ENCODE measurements at places on chromosomes 7 and 10. TPM values are rescaled to one million over a fixed set of nuclear protein-coding genes. Genes with fewer than 3 reads are reported as not detected.

The SPDYE16 gene
- 0.20 TPM for total RNA-seq

The KLF14 gene
- total RNA-seq = not detected

The PRKCQ gene
- total RNA-seq = 1.3 TPM

The CLCN1 gene
- total RNA-seq = 0.56 TPM

The CAMK1D gene
- 29.8 TPM for total RNA-seq

The MAGI2 gene
- 64.2 TPM for total RNA-seq

- peaks cover 6% of the 10 kb centered on the region for H3K4me1 ChIP-seq
- DNase-seq = no peak
- no peak overlapping the region for H3K27ac ChIP-seq
- no peak overlapping the region for H3K4me3 ChIP-seq
Measured at GRCh38 chr7:70833726-70834125, 298.2 kb upstream of the GALNT17 start.

GRCh38 chr7:42231043-42231787 is 5.8 kb downstream of the GLI3 start:
- H3K27ac ChIP-seq = no peak overlapping the region
- H3K4me1 ChIP-seq = peaks cover 17% of the 10 kb centered on the region
- peaks cover 5% of the 10 kb centered on the region for H3K27me3 ChIP-seq
- H3K36me3 ChIP-seq = no peaks in the 10 kb centered on the region
- H3K4me3 ChIP-seq = no peak overlapping the region

DNA sequence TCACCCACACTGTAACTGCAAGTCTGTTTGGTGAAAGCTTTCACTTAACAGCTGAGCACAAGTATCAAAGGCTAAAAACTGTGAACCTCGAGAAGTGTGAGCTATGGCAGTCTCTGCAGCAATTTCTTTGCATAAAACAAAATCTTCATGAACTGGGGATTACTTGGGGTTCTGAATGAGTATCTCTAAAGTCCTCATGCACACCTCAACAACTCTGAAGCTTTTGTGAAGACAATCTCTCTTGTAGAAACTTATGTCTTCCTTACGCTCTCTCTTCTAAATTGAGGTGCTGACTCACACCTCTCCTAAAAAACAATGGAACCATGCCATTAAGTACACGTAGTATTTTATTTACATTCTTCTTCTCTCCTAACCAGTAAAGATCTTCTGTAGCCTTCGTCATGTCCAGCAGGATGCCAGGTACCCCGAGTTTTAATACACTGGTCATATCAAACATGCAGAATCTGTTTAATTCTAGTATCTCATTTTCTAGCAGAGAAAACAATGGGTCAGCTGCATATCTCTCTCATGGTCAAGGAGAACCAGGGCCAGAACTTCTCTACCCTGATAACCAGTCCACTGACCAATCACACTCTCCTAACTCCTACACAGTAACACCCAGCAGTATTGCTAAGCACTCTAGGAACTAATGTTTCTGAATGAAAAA is 76.9 kb downstream of the UBE2H start:
- H3K27ac ChIP-seq = no peak overlapping the region
- no peaks in the 10 kb centered on the region for H3K4me1 ChIP-seq
- no peaks in the 10 kb centered on the region for H3K36me3 ChIP-seq
- H3K4me3 ChIP-seq = no peak overlapping the region
- no peak for DNase-seq

DNA sequence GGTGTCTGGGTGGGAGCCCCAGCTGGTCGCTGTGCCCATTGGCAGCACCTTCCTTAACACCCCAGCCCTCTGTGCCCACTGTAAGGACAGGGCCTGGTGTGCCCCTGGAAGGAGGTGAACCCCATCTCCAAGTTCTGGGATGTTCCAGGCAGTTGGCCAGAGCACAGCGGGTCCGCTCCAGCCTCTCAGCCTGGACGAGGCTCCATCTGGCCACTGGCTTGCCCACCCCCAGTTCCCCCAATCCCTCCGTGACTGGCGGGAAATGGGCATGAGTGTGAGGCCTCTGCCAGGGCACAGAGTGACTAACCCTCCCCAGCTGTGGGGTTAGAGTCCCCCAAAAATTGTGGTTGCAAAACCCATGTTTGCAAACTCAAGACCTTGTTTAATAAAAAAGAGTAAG is 15.6 kb downstream of the GRIFIN start:
- H3K27me3 ChIP-seq = no peaks in the 10 kb centered on the region
- DNase-seq = no peak
- no peak overlapping the region for H3K27ac ChIP-seq
- no peaks in the 10 kb centered on the region for H3K36me3 ChIP-seq
- no peaks in the 10 kb centered on the region for H3K4me1 ChIP-seq
- no peak overlapping the region for H3K4me3 ChIP-seq

DNA sequence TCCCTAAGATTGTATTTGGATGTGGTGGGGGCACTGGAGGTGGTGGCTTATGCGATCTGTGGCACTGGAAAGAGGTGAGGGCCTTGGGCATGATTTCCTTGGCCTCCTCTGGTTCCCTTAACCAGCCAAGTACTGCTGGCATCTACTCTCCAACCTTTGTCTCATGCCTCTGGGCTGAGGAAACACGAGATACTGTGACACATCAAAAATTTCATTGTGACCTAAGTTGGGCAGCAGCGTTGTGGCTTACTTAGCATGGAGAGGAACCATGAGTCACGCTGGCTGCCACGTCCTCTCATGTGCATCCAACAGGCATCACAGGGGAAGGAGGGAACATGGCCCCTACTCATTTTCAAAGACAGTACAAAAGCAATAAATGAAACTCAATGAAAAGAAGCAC is 29.7 kb upstream of the GSDME start:
- DNase-seq = no peak
- no peaks in the 10 kb centered on the region for H3K36me3 ChIP-seq
- no peak overlapping the region for H3K4me3 ChIP-seq
- H3K27me3 ChIP-seq = no peaks in the 10 kb centered on the region

DNA sequence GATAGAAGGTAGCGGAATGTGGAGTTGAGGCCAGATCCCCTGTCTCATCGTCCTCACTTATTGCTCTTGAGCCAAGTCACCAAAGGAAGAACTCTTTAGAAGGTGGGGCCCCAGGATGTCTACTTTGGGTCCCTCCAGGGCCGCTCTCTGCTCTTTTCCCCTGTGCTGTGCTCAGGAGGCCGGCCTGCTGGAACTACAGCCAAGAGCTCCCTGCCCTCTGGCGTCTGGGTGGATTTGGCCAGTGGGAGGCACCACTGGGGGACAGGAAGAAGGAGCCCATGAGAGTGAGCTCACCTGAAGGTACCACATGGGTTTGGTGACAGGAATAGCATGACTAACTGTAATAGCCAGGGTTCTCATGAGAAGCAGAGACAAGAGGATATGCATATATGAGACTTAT is 97.7 kb upstream of the FAM180A start:
- H3K27me3 ChIP-seq = no peaks in the 10 kb centered on the region
- DNase-seq = no peak
- peaks cover 3% of the 10 kb centered on the region for H3K4me1 ChIP-seq
- no peak overlapping the region for H3K27ac ChIP-seq
- H3K36me3 ChIP-seq = no peaks in the 10 kb centered on the region

DNA sequence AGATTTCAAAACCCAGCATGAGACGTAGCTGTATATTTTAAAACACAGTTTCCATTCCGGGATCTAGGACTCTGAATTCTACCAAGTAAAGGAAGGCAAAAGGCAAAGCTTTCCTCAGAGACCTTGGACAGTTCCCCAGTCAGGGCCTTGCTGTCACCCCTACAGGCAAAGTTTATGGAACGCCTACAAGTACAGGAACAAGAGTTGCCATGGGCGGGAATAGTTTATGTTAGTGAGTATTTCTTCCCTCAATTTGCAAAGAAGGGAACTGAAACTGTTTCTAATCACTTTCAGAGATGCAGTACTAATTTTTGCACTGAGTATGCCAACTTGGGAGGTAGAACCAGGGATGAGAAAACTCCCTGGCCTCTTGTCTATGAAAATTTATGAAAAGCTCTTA is 68.2 kb upstream of the LRGUK start:
- DNase-seq = no peak
- no peaks in the 10 kb centered on the region for H3K4me1 ChIP-seq
- H3K4me3 ChIP-seq = no peak overlapping the region

DNA sequence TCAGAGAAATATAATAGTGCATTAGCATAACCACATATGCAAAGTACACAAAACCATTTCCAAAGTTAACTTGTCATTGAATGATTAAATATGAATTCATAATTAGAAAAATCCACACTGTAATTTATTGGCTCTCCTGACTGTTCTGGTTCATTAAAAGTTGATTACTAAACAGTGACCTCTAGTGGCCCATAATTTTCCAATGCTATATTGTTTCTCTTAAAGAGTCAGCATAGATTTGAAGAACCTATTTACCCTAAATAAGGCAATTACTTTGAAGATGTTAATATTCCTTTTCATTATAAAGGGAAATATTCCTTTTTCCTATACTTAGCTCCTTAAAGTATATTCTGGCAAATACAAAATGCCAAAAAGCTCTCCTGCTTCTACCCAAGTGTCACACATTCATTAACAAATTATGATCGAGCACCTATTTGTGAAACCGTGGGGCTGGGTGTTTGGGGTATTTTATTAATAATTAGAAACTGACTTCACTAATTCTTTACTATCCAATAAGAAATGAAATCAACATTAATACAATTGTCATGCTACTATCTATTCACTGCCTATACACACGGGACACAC is 86.2 kb downstream of the HIBADH start:
- no peak overlapping the region for H3K27ac ChIP-seq
- H3K4me3 ChIP-seq = no peak overlapping the region
- no peak for DNase-seq
- peaks cover 2% of the 10 kb centered on the region for H3K27me3 ChIP-seq
- no peaks in the 10 kb centered on the region for H3K36me3 ChIP-seq
- peaks cover 12% of the 10 kb centered on the region for H3K4me1 ChIP-seq

DNA sequence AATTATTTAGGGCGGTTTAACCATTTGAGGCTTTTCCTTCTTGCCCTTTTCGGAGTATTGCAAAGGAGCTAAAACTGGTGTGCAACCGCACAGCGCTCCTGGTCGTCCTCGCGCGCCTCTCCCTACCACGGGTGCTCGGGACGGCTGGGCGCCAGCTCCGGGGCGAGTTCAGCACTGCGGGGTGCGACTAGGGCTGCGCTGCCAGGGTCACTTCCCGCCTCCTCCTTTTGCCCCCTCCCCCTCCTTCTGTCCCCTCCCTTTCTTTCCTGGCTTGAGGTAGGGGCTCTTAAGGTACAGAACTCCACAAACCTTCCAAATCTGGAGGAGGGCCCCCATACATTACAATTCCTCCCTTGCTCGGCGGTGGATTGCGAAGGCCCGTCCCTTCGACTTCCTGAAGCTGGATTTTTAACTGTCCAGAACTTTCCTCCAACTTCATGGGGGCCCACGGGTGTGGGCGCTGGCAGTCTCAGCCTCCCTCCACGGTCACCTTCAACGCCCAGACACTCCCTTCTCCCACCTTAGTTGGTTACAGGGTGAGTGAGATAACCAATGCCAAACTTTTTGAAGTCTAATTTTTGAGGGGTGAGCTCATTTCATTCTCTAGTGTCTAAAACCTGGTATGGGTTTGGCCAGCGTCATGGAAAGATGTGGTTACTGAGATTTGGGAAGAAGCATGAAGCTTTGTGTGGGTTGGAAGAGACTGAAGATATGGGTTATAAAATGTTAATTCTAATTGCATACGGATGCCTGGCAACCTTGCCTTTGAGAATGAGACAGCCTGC is 3.1 kb downstream of the FZD1 start:
- peak overlapping the region; percentile 80 for H3K4me3 ChIP-seq
- no peak overlapping the region for H3K27ac ChIP-seq
- H3K36me3 ChIP-seq = no peaks in the 10 kb centered on the region

GRCh38 chr10:44958196-44958897 is 1.3 kb upstream of the RASSF4 start:
- H3K27ac ChIP-seq = peak overlapping the region; percentile 94
- H3K4me3 ChIP-seq = peak overlapping the region; percentile 93
- peaks cover 14% of the 10 kb centered on the region for H3K27me3 ChIP-seq
- no peak for DNase-seq
- H3K36me3 ChIP-seq = peaks cover 10% of the 10 kb centered on the region

- H3K4me3 ChIP-seq = no peak overlapping the region
- DNase-seq = no peak
- H3K36me3 ChIP-seq = no peaks in the 10 kb centered on the region
- no peaks in the 10 kb centered on the region for H3K4me1 ChIP-seq
- no peak overlapping the region for H3K27ac ChIP-seq
Measured at GRCh38 chr10:131213741-131214505, 97.6 kb downstream of the TCERG1L start.

DNA sequence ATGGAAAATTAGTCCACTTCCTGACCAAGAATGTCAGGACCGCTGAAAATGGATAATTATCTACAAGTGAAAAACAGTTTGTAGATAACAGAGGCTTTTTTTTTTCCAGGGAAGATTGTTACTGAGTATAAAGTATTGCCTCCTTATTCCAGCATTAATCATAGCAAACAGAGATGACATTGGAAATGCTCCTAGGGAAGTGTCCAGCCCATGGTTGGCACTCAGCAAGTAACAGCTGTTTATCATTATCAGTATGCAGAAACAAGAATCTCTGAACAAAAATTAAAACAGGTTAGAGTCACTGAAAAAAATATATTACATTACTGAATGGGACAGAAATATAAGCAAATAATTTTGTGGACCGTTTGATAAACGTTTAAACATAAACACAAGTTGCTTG is 14.6 kb downstream of the FGL2 start:
- no peaks in the 10 kb centered on the region for H3K36me3 ChIP-seq
- no peaks in the 10 kb centered on the region for H3K27me3 ChIP-seq
- DNase-seq = no peak
- H3K27ac ChIP-seq = no peak overlapping the region
- H3K4me3 ChIP-seq = no peak overlapping the region

DNA sequence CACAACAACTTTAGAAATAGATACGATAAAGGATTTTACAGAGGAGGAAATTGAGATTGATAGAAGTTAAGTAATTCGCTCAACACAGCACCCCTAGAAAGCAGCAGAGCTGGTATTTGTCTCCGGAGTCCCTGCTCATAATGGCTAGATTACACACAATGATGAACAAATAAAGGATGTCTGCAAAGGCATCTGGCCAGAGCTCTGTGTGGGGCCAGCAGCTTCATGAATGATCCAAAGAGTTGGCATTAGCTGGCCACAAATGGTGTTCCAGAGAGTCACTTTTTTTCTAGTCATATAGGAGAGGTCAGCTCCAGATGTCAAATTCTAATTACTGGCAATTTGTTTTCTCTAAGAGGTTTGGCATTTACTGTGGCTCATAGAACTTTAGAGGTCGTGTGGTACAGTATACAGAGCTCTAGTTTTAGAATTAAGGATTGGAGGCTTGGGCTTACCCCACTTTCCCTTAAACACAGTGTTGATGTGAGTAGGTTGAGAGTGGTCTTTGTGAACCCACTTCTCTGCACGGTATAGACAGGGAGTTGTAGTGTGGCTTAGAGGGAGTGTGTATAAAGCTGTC is 186.2 kb downstream of the BICC1 start:
- no peaks in the 10 kb centered on the region for H3K27me3 ChIP-seq
- no peaks in the 10 kb centered on the region for H3K4me1 ChIP-seq
- H3K36me3 ChIP-seq = no peaks in the 10 kb centered on the region
